ENCODE measurements at places on chromosomes 12 and 14.

DNA sequence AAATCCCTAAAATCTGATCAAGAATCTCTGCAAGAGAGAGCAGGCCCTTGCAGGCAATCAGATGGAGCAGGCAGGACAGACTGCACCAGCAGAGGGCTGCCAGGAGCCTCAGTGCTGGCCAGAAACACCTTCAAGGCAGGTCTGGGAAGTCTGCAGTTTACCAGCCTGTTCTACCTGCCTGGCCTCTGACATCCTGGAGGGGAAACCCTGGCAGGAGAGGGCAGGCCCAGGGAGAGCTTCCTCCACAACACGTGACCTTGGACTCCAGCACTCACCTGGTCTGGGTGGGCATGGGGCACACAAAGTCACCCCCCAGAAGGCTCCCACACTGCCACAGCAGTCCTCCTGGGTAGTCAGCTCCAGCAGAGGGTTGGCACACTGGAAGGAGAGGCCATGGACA is 56.0 kb downstream of the ISCA2 start:
- DNase-seq, result no peak

GRCh38 chr12:5195244-5195643 is 151.6 kb downstream of the KCNA5 start:
- no peak for DNase-seq

DNA sequence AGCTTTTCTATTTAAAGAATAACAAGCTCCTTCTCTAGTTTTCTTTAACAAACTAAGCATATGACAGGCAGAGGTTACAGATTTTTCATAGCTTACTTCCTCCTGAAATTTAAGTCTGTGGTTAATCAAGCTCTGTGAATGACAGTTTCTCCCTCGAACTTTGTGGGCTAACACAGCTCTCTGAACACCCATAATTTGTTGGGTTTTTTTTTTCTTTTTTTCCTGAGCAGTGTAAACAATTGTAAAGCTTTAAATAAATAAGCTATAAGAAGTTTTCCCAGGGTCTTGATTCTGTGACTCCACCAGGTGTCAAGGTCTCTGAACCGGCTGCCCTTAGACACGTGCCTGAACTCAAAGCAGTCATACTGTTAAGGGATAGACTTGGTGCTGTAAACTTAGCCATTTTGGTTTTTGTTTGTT is 128.1 kb upstream of the AMIGO2 start:
- DNase-seq, result no peak

GRCh38 chr12:49643961-49644619 is 20.7 kb downstream of the PRPF40B start:
- DNase-seq, result no peak

GRCh38 chr14:102928412-102929240 is 6.2 kb downstream of the AMN start:
- peak; percentile 90 for DNase-seq
